Omental fat pad (tissue), 4 donors: ENCODE measurements at places on chromosomes 4 and X.

GRCh38 chr4:67988991-67989390 is 25.7 kb upstream of the TMPRSS11A start:
- DNase-seq = no peak

GRCh38 chr4:69689599-69689998 is 36.6 kb upstream of the UGT2A1 start:
- no peak for DNase-seq

DNA sequence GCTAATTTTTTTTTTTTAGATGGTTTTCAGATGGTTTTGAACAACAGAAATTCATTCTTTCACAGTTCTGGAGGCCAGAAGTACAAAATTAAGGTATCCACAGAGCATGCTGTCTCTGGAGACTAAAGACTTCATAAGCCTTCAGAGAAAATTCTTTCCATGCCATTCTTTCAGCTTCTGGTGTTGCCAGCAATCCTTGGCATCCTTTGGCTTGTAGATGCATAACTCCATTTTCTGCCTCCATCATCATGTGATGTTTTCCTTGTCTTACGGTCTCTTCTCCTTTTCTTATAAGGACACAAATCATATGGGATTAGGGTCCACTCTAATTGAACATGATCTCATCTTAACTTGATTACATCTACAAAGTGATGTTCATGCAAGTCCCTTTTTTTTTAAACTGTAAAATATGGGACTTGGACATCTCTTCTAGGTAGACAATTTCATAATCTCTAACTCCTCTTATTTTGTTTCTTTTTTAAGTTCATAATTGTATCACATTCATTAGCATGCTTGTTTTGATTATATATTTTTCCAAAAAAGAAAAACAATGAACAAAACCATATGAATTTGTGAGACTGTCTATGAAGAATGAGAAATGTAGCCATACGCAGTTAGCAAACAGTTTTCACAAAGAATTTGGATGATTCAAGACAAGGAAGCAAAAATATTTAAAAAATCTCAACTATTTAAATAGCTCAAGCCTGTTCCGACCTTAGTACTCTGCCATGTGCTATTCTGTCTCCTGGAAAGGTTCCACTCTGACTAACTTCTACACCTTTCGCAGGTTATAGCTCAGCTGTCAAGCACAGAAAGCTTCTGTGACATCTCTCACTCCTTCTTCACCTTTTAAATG is 53.1 kb upstream of the GIMD1 start:
- DNase-seq = no peak

GRCh38 chr4:28730304-28730703 is 1869.7 kb downstream of the STIM2 start:
- no peak for DNase-seq

GRCh38 chr4:10288830-10289537 is 168.2 kb downstream of the ZNF518B start:
- DNase-seq = no peak

GRCh38 chr4:184437565-184438265 is 36.6 kb downstream of the IRF2 start:
- DNase-seq = no peak

GRCh38 chrX:110276778-110277177 is 41.1 kb downstream of the AMMECR1 start:
- no peak for DNase-seq

DNA sequence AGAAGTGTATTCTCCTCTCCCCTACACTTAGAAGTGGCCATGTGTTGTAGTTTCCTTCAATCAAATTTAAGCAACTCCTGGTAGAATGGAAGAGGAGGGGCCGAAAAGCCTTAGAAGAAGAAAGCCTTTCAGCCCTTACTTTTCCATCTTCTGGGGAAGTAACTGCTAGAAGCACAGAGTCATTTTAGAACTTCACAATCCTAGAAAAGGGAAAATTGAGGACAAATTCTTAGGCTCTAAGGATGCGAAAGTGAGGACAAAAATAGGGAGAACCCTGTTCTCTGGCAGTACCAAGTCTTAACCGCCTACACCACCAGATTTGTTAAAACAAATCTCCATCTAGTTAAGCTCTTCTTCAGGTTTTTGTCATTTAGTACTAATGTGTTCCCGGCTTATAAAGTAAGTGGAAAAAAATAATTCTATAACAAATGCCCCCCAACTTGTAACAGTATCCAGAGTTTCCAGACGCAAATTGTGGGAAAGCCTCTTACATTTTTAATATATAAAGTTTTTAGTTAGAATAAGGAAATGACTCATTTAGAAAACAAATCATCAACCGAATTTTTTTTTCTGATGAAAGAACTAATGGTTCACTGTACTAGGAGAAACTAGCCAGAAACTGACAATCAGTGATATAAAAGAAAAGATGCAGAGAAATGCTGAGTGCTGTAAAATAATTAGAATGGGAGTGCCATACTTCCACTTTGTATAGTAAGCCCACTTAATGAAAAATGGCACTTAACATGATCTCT is 76.0 kb downstream of the ARAP2 start:
- no peak for DNase-seq

DNA sequence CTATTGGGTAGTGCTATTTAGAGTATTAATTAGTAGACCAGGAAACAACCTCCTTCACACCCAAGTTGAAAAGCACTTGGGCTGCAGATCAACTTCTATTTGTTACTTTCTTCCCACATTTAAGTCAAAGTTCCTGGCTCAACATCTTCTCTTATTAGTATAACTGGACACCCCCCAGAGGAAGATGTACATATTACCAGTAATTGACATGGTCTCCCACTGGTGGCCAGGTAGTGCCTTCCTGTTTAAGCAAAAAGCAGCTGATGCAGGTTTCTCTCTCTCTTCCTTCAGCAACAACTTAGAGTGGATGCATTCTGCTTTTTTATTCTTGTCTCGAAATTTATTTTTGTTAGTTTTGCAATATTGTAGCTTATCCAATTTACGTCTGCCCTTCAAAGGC is 438.1 kb downstream of the GBA3 start:
- no peak for DNase-seq

DNA sequence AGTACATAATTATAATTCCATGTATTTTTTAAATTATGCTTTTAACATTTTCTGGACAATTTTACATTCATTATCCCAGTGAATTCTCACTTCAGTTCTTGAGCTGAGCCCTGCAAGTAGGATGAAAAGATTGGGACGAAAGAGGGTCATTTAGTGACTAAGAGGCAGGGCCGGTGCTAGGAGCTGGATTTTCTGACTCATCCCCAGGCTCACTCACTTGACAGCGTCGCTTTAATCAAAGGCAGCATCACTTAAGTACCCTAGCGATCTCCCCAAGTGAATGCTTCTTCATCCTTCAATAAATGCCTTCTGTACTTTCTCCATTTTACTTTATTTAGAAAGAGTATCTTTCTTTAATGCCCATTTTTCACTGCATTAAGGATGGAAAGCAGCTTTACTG is 263.6 kb downstream of the HS3ST1 start:
- DNase-seq = no peak

- no peak for DNase-seq
Observed at GRCh38 chrX:40013266-40014195, 84.2 kb downstream of the BCOR start.

DNA sequence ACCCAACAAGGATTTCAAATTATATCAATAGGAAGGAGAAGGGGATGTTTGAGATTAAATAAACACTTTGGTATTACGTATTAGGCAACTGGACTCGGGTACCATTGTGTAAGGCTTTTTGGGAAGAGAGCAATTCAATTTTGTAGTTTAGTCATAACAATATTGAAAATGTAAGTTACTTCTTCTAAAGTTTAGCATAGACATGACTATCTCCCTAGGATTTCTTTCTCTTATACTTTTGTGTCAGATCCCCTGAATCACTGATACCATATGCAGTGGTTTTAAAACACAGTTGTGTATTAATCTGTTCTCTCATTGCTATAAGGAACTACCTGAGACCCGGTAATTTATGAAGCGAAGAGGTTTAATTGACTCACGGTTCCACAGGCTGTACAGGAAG is 123.8 kb upstream of the FAM9C start:
- DNase-seq = no peak

- no peak for DNase-seq
Observed at GRCh38 chr4:7210824-7211223, 18.5 kb downstream of the SORCS2 start.

- no peak for DNase-seq
Observed at GRCh38 chr4:162157241-162157640, 6.6 kb downstream of the FSTL5 start.

DNA sequence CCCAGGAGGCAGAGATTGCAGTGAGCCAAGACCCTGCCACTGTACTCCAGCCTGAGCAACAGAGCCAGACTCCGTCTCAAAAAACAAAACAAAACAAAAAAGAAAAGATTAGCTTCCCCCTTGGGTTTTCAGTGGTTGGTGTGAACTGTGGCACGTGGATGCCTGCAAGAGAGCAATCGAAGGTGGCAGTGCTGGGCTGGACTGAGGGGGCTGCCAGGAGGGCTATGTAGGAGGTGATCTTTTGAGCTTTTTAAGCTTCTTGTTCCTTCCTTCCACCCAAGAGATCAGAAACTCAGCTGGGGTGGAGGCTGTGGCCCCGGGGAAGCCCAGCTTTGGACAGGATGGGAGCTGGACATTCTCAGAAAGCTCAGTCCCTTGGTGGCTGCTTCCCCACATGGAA is 49.6 kb downstream of the PRPS1 start:
- DNase-seq = no peak

GRCh38 chr4:3415471-3416141 is 26.2 kb upstream of the HGFAC start:
- DNase-seq = no peak

DNA sequence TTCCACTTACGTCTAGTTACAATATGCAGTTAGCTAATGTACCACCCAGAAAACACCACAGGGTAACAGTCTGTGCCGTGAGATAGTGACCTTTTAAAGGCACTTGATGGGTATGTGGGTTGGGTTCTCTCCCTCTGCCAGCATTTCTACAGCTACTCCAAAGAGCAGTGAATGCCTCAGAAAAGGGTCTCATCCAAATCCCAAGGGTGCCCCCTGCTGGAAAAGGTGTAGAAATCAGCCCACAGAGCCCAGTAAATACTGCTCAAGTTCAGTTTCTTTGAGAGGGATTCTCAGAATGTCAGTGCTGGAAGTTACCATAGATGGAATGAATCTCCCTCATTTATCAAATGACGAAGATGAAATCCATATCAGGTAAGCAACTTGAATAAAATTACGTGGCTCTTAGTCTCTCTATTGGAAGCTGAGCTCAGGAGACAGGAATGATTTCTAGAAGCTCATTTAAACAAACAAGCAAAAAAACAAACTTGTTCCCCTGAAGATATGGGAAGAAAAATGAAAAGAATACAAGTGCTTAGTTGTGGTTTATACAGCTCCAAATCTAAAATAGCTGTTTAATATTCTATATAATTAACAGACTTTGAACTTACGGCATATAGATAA is 9.5 kb downstream of the RNF175 start:
- no peak for DNase-seq

GRCh38 chr4:154329268-154329868 is 162.2 kb downstream of the DCHS2 start:
- no peak for DNase-seq

- DNase-seq = no peak
Observed at GRCh38 chr4:17272154-17272553, 239.7 kb downstream of the QDPR start.

GRCh38 chr4:157075811-157076577 is at the start of gene GLRB:
GLRB (plus strand) TSS chr4:157076150; CDS start chr4:157078025, 1,875 bp downstream.
- no peak for DNase-seq

GRCh38 chr4:4860600-4861389 is 1.3 kb downstream of the MSX1 start:
- no peak for DNase-seq

DNA sequence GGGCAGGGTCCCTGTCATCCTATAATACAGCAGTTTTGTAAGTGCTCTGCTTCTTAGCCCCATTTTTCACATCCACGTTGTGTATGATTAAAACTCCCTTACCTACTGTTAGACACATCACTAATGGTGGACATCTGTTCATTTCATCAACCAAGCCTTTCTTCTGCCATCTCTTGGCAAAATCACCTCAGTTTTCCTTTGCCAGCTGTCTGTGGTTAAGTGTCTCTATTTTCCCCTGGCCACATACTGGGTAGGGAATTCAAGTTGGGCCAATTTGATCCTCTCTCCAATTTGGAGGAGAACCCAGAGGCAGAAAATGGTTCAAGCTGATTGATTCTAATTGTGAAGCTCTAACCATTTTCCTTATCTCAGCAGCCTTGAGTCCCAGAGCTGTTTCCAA is 436.1 kb downstream of the PCDH7 start:
- no peak for DNase-seq

GRCh38 chr4:3708611-3709010 is 57.6 kb upstream of the ADRA2C start:
- DNase-seq = no peak
